ENCODE measurements at places on chromosomes 12 and 14.

GRCh38 chr12:15535352-15535781 is 213.1 kb downstream of the PTPRO start:
- DNase-seq = peak; percentile 71

DNA sequence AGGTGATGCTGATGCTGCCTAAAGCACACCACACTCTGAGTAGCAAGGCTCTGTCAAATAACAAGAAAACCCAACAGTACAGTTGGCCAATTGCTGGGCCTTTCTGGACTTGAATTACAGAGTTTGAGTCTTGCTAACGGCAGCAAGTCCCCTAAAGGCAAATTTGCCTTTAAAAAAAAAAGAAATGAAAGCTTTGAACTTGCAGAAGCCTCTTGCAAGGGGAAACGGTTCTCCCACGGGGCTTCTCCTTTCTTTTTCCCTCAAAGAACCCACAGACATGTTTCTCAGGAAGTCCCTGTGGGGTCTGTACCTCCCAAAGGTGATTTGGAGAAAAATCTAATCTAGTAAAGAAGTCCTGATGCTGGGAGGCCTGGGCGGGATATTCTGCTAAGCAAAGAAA is 191.3 kb upstream of the MYL2 start:
- no peak for DNase-seq

GRCh38 chr12:80041692-80042091 is 57.6 kb upstream of the OTOGL start:
- DNase-seq = no peak

GRCh38 chr14:97359341-97359740 is 562.2 kb downstream of the VRK1 start:
- no peak for DNase-seq

GRCh38 chr12:83932011-83932410 is 980.6 kb downstream of the SLC6A15 start:
- DNase-seq = no peak

- DNase-seq = no peak
These were observed 94.4 kb downstream of the CRACR2A start for GRCh38 chr12:3658327-3659163.

DNA sequence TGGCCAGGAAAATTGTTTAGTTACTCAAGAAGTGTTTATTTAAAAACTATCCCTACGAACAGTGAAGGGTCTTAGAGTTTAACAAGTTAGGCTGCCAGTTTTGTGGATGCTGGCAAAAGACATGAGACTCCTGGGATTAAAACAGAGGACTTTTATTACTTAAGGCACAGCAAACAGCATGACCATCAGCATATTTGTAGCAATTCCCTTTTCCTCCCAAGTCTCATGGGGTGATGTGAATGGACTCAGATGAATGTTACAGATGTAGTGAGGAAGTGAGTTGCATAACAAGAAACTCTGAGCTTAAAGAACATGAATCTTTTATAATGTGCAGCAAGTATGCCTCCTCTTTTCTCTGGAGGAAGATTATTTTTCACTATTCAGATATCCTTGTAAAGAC is 695.8 kb downstream of the RPS29 start:
- DNase-seq = no peak

DNA sequence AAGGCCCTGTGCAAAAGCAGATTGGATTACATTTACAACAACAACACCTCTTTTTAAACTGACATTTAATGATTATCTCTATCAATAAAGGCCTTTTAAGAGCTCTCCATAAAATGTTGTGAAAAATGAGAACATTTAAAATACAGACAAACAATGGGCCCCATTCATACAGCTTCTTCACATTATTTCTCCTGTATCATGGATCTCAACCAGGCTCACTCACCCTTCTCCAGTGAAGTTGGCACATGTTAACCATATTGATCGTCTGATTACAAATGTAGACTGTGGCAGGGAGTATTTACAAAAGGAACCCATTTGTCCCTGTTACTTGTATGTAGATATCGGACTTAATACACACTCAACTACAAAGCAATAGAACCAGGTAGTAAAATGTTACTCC is 220.2 kb upstream of the BTG1 start:
- no peak for DNase-seq

DNA sequence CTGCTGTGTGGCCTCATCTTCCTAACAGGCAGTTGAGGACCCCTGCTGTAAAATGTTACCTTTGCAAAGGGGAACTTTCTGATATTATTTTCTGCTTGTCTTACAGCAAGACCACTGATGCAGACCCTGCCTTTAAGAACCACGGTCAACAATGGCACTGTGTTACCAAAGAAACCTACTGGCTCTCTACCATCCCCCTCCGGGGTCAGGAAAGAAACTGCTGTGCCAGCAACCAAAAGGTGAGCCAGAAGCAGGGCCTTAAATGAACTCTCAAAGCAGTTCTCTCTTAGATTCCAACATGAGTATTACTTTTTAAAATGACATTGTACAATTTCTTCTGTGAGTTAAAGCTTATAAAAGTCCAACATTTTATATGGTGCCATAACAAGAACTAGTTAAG is 72.2 kb downstream of the EML1 start:
- no peak for DNase-seq

DNA sequence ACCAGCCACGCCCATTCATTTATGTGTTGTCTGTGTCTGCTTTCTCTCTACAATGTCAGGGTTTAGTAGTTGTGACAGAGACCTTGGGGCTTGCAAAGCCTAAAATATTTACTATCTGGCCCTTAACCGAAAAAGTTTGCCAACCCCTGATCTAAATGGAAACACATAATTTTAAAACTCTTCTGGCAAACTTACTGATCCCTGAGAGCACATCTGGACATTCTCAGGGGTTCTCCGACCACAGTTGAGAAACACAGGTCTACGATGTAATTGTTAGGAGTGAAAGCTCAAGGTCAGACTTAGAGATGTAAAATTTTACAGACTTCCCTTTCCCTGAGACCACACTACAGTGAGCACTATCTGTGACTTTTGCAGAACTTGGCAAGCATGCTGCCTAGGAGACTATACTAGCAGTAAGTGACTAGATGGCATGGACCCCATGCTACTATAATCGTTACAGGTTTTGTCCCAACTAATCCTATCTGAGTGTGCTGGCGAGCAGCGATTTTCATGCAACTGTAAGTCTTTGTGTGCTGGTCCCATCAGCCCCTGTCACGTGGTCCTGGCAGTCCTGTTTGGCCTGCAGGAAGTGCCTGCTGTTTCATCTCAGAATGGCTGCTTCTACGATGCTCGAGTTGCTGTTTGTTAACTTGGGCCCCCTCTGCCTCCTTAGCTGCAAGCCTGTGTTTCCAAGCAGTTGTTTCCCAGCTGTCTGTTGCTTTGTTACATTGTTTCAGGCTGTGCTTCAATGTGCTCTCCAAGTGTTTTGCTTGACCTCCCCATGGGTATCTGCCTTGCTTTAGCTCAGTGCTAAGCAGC is 21.6 kb downstream of the TMTC2 start:
- no peak for DNase-seq

GRCh38 chr12:101759396-101760047 is 20.3 kb upstream of the SYCP3 start:
- peak; percentile 47 for DNase-seq

- no peak for DNase-seq
These were observed 412.5 kb downstream of the ZFP36L1 start for GRCh38 chr14:68380329-68380741.

DNA sequence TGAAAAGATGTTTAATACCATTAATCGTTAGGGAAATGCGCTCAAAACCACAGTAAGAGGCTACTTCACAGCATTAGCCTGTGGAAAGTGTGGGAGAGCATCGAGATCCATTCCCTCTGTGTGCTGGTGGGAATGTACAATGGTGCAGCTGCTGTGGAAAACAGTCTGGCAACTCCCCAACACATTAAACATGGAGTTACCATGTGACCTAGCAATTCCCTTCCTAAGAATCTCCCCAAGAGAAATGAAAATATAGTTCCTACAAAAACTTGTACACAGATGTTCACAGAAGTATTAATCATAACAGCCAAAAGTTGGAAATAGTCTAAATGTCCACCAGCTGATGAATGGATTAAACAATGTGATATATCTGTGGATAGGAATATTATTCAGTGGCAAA is 23.8 kb downstream of the MLXIP start:
- DNase-seq = no peak

- DNase-seq = no peak
These were observed 66.3 kb upstream of the ESRRB start for GRCh38 chr14:76309572-76310162.

DNA sequence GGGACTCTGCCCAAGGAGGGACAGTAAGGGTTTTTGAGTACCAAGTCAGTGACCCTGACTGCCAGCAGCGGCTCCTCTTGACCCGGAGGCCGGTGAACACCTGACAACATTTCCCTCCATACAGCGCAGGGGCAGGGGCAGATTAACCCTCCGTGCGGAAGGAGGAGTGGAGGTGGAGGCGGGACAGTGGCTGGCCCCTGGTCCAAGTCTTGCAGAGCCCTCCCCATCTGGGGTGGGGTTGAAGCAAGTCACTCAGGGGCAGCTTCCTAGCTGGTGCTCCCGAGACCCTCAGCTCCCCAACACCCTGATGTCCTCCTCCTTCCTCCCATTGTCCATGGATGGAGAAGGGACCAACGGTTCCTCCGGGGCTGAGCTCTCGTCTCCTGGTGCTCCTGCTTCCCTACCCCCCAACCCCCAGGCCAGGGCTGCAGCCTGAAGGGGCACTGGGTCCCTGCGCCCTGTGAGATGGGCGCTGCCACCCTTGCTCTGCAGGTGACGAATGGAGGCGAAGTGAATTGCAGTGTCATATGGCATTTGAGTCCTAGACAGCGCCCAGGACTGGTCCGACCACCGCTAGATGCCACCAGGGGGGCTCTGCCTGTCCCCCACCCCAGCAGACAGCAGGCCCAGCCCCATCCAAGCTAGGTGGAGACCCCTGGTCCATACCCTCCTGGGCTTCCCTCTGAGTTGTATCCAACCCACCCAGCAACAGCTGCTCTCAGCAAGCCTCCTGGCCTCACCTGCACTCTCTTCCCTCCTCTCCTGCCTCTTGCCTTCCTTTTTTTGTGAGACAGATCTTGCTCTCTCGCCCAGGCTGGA is 7.0 kb upstream of the AMN start:
- no peak for DNase-seq
